ENCODE measurements at places on chromosomes 2 and 18.

GRCh38 chr2:7686016-7686385, 768.8 kb downstream of the RNF144A start:
- DNase-seq, result no peak

- no peak for DNase-seq
Measured at GRCh38 chr2:127313406-127313805, 19.5 kb upstream of the ERCC3 start.

GRCh38 chr2:237695201-237695780, 67.9 kb downstream of the LRRFIP1 start:
- DNase-seq, result no peak

GRCh38 chr2:224937887-224938286, 104.4 kb downstream of the DOCK10 start:
- DNase-seq, result peak; percentile 27

- DNase-seq, result no peak
Measured at GRCh38 chr2:149858216-149858615, 270.6 kb upstream of the MMADHC start.

GRCh38 chr2:180520921-180521581, 459.4 kb upstream of the UBE2E3 start:
- peak; percentile 33 for DNase-seq

Data from eye (tissue), 1 donor.